Regular cardiac myocyte (primary cell): ENCODE measurements at places on chromosomes 16 and 17. TPM values are rescaled to one million over a fixed set of nuclear protein-coding genes. Genes with fewer than 3 reads are reported as not detected.

Gene SOX15
- 0.28 and 0.38 TPM in 2 replicates for total RNA-seq

Gene ATAD5
- total RNA-seq: 1.1 and 5.4 TPM in 2 replicates

Gene SLC4A1
- not detected in 2 replicates for total RNA-seq

Gene ADAD2
- not detected in 2 replicates for total RNA-seq

Gene SLC22A31
- 0.85 and 1.2 TPM in 2 replicates for total RNA-seq

Gene CLEC19A
- total RNA-seq: under 0.01 TPM in 1 of 2 replicates, not detected in the other

Gene MT1E
- 244 and 365 TPM in 2 replicates for total RNA-seq

Gene ABCC11
- 0.38 and 0.56 TPM in 2 replicates for total RNA-seq

Gene RABEP2
- 25.7 and 34.5 TPM in 2 replicates for total RNA-seq
